ENCODE measurements at places on chromosomes 16 and 17.

DNA sequence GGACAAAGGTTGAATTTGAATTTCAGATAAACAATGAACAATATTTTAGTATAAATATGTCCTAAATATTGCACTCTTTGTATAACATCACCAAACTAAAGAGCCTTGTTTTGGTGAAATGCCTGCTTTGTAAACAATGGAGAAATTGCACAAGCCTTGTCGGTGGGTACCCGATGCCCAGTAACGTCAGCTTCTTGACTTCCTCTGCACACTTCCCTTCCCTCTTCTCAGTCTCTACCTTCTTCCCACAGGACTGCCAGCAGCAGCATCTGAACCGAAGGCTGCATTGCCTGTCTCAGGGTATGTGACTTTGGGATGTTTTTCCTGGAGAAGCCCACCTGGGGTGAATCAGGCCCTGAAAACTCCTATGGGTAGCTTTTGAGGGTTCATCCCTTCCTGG is 113.9 kb downstream of the UTP18 start:
- no peak for DNase-seq

DNA sequence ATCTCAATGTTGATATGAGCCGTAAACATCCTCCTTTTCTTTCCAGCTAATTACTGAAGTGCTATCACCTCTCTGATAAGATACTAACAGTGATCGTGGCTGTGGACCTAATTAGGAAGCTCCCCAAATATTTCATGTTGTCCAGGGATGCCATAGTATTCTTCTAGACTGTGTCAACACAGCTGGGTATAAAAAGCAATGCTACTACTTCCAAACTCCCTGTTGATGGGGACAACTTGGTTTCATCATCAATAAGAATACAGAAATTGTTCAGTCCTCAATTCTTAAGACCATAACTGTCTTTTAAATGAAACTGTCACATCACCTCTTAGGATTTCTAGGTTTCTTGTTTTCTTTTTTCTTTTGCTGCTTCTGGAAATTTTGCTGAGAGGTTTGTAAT is 530.6 kb downstream of the TOX3 start:
- DNase-seq: no peak

DNA sequence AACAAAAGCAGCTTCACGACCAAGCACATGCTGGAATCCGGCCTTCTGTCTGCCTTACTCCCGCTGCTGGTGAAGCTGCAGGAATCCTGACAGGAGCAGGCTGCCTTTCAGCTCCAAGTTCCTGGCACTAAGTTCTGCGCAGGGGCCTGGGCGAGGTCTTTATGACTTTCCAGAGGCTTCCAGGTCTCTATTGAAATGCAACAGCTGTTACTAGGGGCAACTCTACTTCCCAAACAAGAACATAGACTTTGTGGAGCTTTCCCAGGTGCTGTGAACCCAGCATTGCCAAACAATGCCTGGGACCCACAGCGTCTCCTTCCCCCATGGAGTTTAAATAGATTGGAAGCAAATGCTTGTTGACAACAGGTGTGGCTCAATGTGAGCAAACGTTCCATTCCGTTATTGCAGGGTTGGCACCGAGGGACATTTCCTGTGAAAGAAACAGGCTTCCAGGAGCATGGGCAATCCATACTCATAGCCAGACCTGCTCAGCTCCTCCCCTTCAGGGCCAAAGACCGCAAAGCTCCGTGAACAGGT is 156.0 kb downstream of the CDH13 start:
- DNase-seq: no peak

DNA sequence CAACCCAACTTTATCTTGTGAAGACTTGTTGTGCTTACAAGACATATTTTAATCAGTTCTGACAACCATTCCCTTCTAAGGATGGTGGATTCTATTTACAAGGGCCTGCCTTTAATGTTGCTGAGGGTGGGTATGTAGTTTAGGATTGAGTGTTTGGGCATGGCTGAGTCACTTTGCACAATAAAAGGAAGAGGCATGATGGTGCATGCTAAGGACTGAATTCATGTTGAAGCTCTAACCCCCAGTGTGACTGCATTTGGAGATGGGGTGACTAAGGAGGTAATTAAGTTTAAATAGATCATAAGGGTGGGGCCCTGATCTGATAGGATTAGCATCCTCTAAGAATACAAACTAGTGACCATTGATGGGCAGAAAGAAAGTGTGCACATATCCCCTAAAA is 196.1 kb upstream of the HS3ST3A1 start:
- no peak for DNase-seq

DNA sequence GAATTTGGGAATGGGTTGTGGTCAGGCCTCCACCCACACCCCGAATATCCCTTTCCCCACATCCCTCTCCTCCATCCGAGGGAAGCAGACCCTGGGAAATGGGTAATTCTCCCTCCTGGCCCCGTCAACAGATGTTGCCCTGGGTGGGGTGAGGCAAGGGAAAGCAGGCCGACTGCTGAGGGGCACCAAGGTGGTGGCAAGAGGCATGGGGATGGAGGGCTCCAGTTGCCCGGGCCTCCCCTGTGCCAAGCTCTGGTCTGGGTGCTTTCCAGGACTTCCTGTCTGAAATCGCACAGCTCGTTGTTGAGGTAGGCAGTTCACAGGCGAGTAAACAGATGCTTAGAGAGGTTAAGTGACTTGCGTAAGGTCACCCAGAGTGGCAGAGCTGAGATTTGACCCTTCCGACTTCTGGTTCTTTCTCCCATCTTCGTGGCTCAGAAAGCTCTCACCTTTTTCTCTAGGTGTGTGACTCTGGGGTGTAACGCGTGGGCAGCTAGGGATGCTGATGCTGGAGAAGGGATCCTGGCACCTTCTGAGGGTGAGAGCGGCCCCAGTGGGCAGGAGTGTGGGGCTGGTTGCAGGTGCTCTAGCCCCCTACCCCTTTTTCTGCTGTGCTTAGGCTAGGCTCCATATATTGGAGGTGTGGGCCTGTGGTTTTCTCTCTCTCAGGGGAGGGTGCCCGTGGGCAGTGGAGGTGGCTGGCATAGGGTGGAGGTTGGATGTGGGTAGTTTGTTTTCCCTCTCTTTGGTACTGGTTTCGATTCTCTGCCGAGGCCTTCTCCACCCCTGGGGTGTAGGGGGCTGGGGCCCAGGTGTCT is 17.2 kb downstream of the RARA start:
- no peak for DNase-seq

DNA sequence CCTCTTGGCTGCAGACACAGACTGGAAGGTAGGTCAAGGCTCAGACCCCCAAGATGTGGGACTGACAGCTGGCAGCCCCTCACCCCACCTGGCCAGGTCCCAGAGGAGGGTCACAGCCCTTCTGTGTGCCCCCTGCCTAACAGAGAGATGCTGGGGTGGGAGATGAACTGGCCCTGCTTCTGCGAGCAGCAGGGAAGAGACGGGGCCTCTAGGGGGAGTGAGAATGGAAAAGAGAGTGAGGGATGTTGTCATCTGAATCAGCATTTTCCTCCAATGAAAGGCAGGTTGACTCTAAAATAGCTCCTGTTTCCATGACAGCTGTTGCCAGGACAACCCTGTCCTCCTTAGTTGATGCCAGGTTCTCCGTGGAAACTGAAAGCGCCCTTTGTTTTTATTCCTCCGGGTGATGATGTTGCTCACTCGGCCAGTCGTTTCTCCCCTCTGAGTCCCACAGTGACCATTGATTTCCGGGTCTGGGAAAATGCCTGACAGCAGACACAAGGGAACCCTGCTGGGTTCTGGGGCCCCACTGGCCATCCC is 4.9 kb upstream of the NDRG4 start:
- DNase-seq: peak; percentile 63

DNA sequence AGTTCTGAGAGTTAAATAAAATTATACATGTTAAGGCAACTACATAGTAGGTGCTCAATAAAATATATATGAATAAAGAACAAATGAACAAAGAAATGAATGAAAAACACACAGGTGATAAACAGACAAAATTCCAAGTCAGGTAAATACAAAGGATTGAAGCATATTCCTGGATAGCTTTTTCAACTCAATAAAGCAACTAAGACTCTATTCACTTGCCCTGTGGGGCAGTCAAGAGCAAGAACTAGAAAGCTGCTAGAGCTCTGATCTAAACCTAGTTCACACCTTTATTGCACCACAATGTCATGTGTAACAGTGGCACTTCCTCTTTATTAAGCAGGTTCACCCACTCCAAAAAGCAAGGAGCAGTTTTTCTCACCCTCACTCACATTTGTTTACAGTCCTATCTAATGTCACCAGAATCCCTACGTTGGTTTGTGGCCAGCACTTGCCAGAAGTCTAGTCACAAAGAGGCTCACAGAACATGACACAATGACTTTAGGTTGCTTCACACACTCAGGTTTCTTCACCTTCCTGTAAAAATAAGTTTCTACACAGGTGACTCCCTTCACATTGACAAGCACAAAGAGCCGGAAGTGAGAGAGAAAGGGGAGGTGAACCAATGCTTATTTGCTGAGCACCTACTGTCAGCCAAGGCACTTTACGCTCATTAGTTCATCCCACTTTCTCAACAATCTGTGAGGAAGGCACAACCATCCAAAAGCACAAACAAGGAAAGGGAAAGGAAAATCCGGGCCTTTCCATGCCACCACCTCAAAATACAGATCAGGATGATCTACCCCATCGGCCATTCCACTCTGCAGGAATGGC is 70.8 kb downstream of the XPO6 start:
- DNase-seq: no peak
